Activated CD4-positive, alpha-beta T cell treated with anti-CD3 and anti-CD28 coated beads, Interleukin-2, Interleukin-6, amounts not matched to agents 100 ng/mL and 50 ng/mL, durations not matched to agents 16 hours and 8 hours (primary cell): ENCODE measurements at places on chromosomes 4 and X.

DNA sequence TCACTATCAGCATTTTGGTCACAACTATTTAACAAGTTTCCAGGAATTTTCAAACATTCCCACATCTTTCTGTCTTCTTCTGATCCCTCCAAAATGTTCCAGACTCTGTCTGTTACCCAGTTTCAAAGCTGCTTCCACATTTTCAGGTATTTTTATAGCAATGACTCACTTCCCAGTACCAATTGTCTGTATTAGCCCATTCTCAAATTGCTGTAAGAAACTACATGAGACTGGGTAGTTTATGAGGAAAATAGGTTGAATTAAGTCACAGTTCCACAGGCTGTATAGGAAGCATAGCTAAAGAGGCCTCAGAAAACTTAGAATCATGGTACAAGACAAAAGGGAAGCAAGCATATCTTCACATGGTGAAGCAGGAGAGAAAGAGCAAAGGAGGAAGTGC lies 475.0 kb upstream of the PCDH7 start:
- no peak for DNase-seq

DNA sequence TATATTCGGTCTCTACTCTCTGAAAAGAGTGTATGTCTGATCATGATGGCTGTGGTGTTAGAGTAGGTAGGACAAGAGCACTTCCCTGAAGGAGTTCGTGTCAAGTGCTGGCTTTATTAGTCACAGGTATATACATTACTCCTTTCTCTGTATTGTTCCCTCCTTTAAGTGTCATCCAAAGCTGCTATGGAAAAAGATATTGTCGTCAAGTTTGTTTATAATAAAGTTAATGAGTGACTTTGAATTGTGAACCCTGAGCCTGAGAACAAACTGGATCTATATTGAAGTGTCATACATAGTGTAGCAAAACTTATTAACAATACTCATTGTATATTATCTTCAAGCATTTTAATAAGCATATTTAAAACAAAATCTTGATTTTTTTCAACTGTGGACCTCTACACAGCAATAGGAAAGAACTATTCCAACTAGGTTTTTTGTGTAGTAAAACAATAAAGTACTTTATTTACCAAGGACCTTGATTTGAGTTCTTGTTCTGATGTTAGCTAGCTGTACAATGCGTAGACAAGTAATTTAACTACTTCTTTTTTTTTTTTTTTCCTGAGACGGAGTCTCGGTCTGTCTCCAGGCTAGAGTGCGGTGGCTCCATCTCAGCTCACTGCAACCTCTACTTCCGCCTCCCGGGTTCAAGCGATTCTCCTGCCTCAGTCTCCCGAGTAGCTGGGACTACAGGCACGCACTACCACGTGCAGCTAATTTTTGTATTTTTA lies 177.7 kb downstream of the RAPGEF2 start:
- DNase-seq, result no peak

DNA sequence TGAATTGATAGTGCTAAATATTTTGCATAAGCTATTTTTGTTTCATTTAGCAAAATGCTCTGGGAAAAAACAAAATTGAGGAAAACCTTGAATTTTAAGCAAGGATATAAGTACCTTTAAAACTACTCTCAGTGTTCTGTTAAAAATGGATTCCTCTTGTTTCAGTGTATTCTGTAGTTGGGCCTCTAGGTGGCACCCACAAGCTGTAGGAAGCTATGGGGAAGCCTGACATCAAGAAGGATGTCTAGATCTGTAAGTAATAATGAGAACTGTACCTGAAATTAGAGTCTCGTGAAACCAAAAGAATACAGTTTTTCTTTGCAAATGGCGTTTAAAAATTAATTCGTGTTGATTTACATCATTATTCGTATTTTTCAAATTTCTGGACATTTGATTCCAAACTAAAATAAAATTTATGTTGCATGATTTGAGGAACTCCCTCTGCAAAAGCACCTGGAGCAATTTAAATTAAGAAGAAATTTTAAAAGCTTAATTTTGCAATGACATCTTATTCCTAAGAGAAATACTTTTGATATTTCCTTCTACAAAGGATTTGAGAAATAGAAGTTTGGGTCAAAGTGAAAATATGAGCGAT lies 51.2 kb downstream of the TMPRSS11E start:
- DNase-seq, result peak; percentile 72

DNA sequence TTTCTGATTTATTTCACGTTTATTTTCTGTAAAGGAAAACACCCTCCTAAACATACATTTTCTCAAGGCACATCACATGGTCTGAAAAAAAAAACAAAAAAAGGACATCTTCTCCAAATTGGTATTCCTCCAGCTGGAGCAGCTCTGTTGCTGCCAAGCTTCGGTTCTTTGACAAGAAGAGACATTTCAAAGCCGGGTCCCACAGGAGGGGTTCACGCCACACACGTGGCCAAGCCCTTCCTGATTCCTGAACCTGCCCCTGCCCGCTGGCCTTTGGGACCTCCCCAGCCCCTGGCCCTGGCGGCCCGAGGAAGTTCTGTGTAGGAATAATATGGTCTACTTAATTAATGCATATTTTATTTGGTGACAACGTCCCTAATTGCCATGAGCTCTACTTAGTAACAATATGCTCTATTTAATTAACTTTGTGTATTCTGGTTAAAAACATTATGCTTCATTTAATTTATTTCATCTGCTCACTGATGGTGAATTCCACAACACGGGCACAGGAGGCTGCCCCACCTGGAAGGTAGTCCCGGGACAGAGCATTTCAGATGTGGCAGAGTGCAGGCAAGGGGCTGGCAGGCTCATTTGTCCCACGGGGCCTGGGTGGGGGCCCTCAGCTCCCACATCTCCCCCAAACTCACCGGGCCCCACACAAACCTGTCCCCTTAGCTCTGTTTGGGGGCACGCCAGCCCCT lies 5.4 kb upstream of the RGS12 start:
- no peak for DNase-seq

DNA sequence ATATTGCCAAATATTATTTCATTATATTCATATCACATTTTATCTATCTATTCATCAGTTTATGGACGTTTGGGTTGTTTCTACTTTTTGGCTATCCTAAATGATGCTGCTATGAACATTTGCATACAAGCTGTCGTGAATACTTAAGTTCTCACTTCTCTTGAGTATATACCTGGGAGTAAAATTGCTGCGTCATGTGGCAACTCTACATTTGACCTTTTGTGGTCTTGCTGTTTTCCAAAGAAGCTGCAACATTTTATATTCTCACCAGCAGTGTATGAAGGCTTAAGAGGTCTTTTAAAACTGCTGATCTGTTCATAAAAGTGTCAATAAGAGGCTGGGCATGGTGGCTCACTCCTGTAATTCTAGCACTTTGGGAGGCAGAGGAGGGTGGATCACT lies 5.8 kb downstream of the PYURF start:
- no peak for DNase-seq

GRCh38 chrX:111360839-111361238 lies 51.2 kb downstream of the DCX start:
- DNase-seq, result no peak

DNA sequence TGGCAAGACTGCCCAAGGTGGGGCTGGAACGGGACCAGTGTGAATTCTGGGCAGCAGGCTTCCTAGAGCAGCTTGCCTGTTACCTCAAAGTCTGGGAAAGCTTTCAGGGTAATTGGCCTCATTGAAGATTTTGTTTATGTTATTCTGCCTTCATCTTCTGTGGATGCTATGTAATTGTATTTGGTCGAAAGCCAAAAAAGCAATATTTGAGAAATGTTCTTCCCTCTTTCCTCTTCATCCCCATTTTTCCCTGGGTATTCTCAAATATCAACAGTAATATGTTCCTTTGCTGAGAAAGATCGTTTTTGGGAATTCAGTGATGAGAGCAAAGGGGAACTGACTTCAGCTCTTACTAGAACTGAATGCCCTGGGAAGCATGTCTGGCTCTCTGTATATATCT lies 12.9 kb downstream of the TMEM131L start:
- DNase-seq, result no peak

DNA sequence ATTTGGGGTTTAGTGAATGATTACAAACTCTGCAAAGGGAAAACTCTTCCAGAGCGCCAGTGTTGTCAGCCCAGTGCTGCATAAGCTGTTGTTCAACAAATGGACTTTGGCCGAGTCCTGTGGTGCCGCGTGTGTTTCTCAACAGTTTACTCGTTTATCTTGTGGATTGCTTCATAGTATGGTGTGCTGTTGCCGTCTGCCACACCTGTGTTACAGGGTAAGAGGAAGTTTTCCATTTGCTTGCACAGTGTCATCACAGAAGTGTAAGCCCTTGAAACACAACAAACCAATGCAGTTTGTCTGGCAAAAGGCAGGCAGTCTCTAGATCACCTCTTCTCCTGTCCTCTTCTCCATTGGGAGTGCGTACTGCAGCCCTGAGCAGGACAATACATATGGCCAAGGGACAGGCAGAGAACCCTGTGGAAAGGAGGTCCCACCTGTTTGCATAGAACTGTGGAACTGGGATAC lies 66.3 kb downstream of the DCUN1D4 start:
- no peak for DNase-seq

GRCh38 chr4:175641024-175641423 lies 171.0 kb downstream of the GPM6A start:
- no peak for DNase-seq
